Hypothalamus (tissue), 51 donors: ENCODE measurements at places on chromosomes 2 and 18.

GRCh38 chr18:30132959-30133358 is 909.6 kb downstream of the DSC3 start:
- no peak for DNase-seq

DNA sequence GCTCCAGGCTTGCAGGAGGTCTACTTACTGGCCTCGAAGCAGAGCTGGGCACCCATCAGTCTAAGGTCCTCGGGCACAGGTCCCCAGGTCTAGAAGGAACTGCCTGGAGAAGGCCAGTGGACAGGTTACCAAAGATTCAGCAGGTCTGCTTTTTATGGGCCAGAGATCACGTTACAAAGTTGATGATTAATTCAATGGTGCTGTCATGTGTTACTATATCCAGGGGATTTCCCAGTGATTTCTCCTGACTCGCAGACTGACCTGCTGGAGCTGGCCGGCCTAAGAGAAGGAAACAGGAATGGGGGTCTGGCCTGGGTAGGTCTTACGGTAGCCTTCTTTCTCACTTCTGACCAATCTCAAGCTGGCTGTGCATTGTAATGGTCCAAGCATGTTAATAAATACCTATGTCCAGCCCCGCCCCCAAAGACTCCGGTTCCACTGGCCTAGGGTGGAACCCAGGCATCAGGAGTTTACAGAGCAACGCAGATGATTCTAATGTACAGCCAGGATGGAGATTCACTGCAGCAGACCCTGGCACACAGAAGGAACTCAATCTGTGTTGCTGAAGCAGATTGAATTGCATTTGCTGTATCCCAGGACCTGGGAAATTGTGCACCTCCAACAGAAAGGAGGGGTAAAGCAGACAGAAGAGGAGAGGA is at the start of gene NEURL3:
TSS of gene NEURL3 (minus strand) at position 127 of the 659 bp plus-strand sequence. CDS start at position 56, 71 bp downstream.
- no peak for DNase-seq

- DNase-seq: no peak
Measured at GRCh38 chr2:18474700-18475099, 85.8 kb downstream of the RDH14 start.

DNA sequence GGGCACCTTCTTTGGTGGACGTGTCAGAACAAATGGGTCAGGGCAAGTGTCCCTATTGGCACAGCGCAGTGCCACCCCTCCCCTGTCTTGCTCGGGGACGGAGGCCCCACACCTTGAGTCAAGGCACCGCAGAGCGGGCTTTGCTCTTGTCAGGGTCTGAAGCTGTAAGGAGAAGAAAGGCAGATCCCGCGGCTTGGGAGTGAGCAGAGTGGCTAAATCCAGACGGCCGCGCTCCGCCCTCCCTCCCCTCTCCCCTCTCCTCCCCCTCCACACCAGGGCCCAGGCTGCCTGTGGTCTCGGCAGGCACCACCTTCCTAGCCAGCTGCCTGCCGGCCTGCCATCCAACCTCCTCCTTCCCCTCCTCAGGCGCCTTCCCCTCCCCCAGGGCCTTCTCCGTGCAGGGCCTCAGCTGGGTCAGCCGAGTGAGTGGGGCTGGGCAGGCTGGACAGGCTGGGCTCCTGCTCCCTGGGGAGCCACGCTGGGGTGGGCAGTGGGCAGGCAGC is 25.8 kb downstream of the SPEG start:
- peak; percentile 26 for DNase-seq

GRCh38 chr2:229849073-229849472 is 72.7 kb downstream of the TRIP12 start:
- DNase-seq: no peak

DNA sequence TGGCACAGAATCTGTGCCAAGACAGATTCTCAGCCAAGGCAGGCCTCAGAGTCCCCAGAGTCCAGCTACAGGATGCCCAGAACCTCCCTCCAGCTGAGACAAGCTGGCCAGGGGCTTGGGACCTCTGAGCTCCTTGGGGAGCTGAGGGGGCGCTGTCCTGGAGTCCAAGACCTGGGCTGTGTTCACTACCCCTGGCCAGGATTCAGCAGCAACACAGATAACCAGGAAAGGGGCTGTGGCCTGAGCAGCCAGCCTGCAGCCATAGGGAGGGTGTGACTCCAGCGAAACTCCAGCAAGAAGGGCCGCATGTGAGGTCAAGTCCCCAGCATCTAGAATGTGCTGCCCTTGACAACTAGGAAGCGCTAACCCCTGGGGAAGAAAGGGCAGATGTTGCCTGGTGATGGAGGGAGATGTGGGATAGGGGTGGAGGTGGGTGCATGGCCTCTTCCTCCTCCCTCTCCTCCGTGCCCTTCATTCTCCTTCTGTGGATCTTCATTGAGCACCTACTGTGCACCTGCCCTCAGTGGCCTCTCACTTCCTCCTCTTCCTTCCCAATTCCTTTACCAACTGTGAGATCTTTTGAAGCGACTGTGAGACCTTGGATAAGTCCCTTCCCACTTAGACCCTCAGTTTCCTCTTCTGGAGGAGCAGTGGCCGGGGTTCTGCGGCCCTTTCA is 7.7 kb upstream of the ARID5A start:
- no peak for DNase-seq

GRCh38 chr2:231918501-231919330 is 7.5 kb downstream of the NPPC start:
- no peak for DNase-seq

GRCh38 chr2:131146231-131146630 is 41.1 kb downstream of the PLEKHB2 start:
- DNase-seq: no peak

DNA sequence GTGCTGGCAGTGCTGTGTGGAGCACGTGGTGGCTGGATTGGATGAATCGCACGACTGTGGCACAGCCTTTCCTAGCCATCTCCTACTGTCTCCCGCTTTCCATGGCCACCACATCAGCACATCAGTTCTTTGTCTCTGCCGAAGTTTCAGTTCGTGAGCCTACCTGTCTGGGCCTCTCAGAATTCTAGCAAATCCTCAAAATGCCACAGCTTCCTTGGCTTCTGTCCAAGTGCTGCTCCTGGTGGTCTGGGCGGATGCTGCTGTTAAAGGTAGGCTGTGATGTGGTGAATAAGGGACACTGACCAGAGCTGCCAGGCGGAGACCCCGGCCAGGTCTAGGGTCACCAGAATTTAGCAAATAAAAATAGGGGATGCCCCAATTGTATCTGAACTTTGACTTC is 237.4 kb downstream of the LPIN1 start:
- DNase-seq: no peak

- no peak for DNase-seq
Measured at GRCh38 chr2:182038576-182038975, 52.9 kb downstream of the PPP1R1C start.

GRCh38 chr2:1806254-1806653 is 61.9 kb upstream of the PXDN start:
- no peak for DNase-seq

GRCh38 chr18:34848156-34848555 is 138.1 kb downstream of the DTNA start:
- DNase-seq: no peak

DNA sequence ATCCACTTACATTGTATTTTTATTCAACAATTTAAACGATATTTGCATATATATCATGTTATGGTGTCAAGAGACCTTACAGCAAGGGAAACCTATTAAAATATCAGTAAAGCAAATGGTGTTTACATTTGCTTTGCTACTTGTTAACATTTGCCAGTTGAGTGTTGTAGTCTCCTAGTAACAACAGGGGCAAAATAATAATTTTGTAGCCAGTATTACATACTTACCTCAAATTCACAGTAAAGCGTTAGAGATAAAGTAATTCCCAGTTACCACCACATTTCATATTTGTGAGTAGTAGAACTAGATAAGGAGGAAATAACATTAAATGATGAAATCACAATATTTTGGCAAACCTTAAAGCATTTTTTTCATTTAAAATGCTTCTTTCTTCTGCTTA is 71.3 kb downstream of the FASTKD2 start:
- DNase-seq: no peak

DNA sequence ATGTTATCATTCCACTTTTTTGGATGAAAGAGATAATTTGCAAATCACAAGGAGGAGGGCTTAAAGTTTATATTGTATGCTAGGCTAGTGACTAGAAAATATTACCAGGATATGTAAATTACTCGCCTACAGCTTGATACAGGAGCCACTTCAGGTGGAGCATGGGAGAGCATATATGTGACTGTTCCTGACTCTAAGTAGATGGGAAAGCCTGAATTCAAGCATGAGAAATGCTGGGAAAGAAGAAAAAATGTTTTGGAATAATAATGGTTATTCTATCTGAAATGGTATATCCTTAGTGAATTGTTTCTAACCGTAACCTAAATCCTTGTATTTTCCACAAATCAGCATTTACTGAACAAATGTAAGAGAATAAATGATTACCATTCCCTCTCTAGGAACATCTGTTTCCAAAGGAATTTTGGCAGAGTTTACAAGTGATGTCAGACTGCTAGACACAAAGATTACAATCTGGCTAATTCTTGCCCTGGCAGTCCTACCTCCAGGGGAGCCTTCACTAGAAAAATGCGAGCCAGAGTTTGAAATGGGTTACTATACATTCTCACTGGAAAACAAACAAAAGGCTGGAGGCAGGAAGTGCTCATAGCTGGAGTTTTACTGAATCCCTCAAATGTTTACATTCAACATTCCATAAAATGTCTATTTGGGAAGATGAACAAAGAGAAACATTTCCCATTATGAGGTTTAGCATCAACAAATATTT is 129.4 kb upstream of the MAPRE2 start:
- DNase-seq: no peak

- no peak for DNase-seq
Measured at GRCh38 chr2:58535182-58535581, 294.1 kb upstream of the FANCL start.

GRCh38 chr2:866009-866680 is 84.5 kb upstream of the SNTG2 start:
- DNase-seq: no peak

- no peak for DNase-seq
Measured at GRCh38 chr2:9697909-9698308, 67.1 kb upstream of the YWHAQ start.

GRCh38 chr2:32506446-32506845 is 121.4 kb upstream of the TTC27 start:
- no peak for DNase-seq

DNA sequence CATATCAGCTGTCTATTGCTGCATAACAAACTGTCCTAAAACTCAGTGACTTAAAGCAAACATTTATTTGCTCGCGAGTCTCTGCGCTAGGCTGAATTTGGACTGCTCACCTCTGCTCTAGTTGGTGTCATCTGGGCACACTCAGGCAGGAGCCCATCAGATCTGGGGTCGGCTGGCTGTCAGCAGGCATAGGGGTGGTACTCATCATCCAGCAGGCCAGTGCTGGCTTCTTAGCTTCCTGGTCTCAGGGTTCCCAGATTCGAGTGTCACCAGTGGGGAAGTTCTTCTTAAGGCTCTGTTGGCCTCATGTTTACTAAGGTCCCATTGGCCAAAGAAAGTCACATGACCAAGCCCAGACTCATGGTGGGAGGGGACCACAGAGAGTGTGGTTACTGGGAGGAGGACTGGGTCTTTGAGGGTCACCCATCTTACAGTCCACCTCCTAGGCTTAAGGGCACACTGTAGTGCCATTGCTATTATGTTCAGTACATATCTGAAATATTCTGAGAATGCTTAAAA is 71.6 kb upstream of the ATG16L1 start:
- DNase-seq: no peak

GRCh38 chr18:42229211-42230210 is 274.5 kb downstream of the PIK3C3 start:
- DNase-seq: no peak

DNA sequence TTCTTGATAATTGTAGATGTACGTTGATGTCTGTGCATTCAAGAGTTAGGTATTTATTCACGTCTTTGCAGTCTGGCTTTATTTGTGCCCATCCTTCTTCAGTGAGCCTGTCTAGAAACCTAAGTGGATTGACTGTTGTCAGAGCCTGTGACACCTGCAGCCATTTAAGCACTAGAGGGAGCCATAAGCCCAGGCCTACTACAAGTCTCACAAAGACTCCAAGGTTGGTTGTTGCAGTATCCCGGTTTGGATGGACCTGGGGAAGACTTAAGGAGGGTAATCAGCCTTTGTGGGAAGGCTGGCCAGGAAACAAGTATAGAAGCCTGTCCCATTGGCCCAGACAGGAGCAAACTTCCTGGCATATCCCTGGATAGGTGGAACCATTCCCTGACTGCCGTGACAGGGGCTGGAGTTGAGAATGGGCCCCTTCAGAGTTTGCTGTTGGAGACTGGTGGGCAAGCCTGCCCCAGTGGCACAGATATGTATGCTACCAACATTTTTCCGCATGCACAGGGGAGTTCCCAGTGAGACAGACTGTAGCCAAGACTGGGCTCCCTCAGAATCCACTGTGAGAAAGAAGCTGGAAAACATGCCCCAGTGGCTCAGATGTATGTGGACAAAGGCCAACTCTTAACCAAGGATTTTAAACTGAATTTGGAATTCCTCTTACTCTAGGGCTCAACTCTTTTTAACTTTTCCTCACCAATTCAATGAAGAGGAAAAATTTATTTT is 9.3 kb upstream of the LRRC30 start:
- no peak for DNase-seq

- no peak for DNase-seq
Measured at GRCh38 chr2:214856137-214856536, 46.7 kb upstream of the BARD1 start.

DNA sequence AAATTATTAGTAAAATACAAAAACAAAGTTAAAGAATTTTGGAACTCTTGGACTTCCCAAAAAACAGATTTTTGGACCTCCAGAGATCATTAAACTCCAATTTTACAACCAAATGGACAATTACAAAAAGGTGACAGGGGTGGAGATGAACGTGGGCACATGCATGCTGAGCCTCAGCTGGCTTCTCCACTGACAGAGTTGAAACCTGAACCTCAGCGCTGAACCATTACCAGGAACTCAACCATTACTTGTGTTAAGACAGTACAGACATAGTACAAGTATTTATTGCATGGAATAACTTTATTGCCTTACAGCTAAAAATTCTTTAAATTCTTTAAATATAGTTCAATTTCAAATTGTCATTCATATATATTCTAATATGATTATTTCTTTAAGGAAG is 33.0 kb upstream of the KIDINS220 start:
- no peak for DNase-seq

- DNase-seq: no peak
Measured at GRCh38 chr2:173249661-173250641, 104.7 kb upstream of the CDCA7 start.

- no peak for DNase-seq
Measured at GRCh38 chr2:49240608-49241007, 86.3 kb upstream of the FSHR start.

DNA sequence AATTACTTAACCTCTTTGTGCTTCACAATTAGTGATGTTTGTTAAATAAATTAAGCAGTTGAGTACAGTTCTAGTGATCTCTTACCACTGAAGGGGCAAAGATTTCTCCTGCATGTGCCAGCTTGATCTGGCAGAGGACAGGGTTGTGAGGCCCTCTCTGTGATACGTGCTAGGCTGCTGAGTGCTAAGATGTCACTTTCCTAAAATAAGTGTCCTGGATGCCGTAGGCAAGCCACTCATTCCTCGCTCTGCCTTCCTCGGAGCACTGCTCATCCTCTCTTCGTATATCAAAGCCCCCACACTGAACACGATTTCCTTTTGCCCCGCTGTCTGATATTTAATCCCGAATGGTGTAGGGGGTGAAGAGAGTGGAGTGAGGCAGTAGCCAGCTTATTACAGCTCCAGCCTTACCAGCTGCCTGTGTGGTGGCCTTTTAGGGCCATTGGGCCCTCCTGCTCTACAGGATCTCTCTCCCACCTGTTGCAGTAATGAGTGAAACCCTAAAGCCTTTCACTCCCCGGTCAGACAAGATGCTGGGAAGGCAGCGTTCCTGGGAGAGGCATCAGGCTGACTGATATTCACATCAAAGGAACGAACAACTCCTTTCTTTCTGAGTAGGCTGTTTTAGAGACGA is 40.5 kb downstream of the PTPRM start:
- no peak for DNase-seq

- no peak for DNase-seq
Measured at GRCh38 chr18:22606563-22607283, 189.0 kb upstream of the CTAGE1 start.
